Bronchial epithelial cell (primary cell): ENCODE measurements at places on chromosomes 6 and 20. TPM values are rescaled to one million over a fixed set of nuclear protein-coding genes. Genes with fewer than 3 reads are reported as not detected.

The CGA gene
- not detected in 2 replicates for total RNA-seq

The VSX1 gene
- not detected in 2 replicates for total RNA-seq

The NR2E1 gene
- not detected in 2 replicates for total RNA-seq

The CBLN4 gene
- total RNA-seq: not detected in 2 replicates

The EDN1 gene
- 2.9 and 9.7 TPM in 2 replicates for total RNA-seq

The VGLL2 gene
- total RNA-seq: not detected in 2 replicates

The DXO gene
- 8.4 and 12.2 TPM in 2 replicates for total RNA-seq

The CCN6 gene
- not detected in 2 replicates for total RNA-seq

The NKAIN2 gene
- total RNA-seq: under 0.01 TPM in 1 of 2 replicates, not detected in the other

The WFDC12 gene
- total RNA-seq: not detected in 2 replicates

The STK4 gene
- total RNA-seq: 34.8 and 46.1 TPM in 2 replicates

The MYB gene
- under 0.01 and 0.26 TPM in 2 replicates for total RNA-seq

The FGD2 gene
- under 0.01 and 0.26 TPM in 2 replicates for total RNA-seq

The FILIP1 gene
- under 0.01 and 0.26 TPM in 2 replicates for total RNA-seq

The COX4I2 gene
- total RNA-seq: not detected in 2 replicates

The C20orf202 gene
- not detected in 2 replicates for total RNA-seq

The AVP gene
- not detected in 2 replicates for total RNA-seq

The GHRH gene
- total RNA-seq: not detected in 2 replicates
